ENCODE measurements at places on chromosomes 5 and 9. TPM values are rescaled to one million over a fixed set of nuclear protein-coding genes. Genes with fewer than 3 reads are reported as not detected.
A peak's percentile ranks its signal among the peaks of the same experiment; 100 is the strongest.

Gene C7
- total RNA-seq = not detected

Gene GRM6
- total RNA-seq = not detected

GRCh38 chr5:120372899-120373298, 91.2 kb upstream of the PRR16 start:
- DNase-seq = no peak
- no peaks in the 10 kb centered on the region for H3K27me3 ChIP-seq
- H3K4me1 ChIP-seq = no peaks in the 10 kb centered on the region
- H3K36me3 ChIP-seq = no peaks in the 10 kb centered on the region
- no peak overlapping the region for H3K27ac ChIP-seq

- H3K4me3 ChIP-seq = peak overlapping the region; percentile 22
- peaks cover 51% of the 10 kb centered on the region for H3K4me1 ChIP-seq
- H3K36me3 ChIP-seq = peaks cover 23% of the 10 kb centered on the region
- H3K27me3 ChIP-seq = no peaks in the 10 kb centered on the region
- no peak for DNase-seq
- peak overlapping the region; percentile 25 for H3K27ac ChIP-seq
Observed at GRCh38 chr5:102777099-102777498, 22.0 kb downstream of the PAM start.

DNA sequence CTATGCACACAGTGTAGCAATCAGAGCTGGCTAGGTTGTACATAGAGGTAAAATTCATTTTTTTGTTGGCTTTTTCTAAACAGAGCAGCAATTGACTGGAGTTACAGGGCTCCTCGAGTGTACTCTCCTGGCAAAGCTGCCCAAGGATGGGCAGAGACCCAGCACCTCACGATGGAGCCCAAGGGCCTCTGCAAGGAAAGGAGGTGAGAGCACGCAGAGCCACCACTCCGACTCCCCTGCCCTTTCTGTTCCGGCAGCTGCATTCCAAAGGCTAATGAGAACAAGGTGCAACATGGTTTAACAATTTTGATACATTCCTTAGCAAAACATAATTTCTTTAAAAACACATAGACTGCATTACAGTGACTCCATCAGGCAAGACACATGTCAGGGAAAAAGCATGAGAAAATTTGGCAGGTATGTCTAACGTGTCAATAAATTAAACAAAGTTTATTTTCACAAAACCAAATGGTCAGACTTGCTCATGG, 47.5 kb downstream of the SAXO1 start:
- no peaks in the 10 kb centered on the region for H3K36me3 ChIP-seq
- no peaks in the 10 kb centered on the region for H3K4me1 ChIP-seq

DNA sequence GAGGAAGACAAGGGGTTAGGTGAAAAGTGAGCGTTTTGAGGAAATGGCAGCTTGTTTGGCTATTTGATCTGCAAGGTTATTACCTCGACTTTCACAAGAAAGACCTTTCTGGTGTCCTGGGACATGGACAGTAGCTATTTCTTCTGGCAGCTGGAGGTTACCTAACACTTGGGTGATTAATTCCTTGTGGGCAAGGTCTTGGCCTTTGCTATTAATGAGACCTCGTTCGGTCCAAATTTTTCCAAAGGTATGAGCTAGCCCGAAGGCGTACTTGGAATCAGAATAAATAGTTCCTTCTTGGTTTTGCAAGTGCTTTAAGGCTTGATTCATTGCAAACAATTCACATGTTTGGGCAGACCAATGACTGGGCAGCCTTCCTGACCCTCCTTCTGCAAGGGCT, 4.9 kb downstream of the GTF3C5 start:
- peaks cover 14% of the 10 kb centered on the region for H3K36me3 ChIP-seq
- H3K27me3 ChIP-seq = no peaks in the 10 kb centered on the region
- no peak overlapping the region for H3K27ac ChIP-seq
- peaks cover 29% of the 10 kb centered on the region for H3K4me1 ChIP-seq
- no peak for DNase-seq

DNA sequence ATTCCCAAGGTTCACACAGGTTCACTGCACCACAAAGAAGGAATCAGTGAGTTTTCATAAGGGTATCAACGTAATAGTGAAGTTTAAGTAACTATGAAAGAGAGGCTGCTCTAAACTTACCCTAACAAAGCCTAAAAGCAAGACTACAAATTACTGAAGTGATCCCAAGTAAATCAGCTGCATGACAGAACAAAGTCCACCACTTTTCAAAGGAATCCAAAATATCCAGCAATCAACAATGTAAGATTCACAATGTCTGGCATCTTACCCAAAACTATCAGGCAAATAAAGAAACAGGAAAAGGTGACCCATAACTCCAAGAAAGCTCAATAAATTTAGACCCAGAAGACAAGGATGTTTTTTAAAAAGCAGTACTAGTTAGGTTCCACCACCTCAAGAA, 70.1 kb downstream of the GNAQ start:
- H3K36me3 ChIP-seq = peaks cover 3% of the 10 kb centered on the region
- H3K27me3 ChIP-seq = no peaks in the 10 kb centered on the region
- H3K27ac ChIP-seq = no peak overlapping the region
- no peak for DNase-seq
- no peak overlapping the region for H3K4me3 ChIP-seq

GRCh38 chr5:604391-604831, 7.7 kb upstream of the CEP72 start:
- H3K4me3 ChIP-seq = no peak overlapping the region
- peaks cover 7% of the 10 kb centered on the region for H3K4me1 ChIP-seq
- no peak overlapping the region for H3K27ac ChIP-seq
- H3K27me3 ChIP-seq = peaks cover 9% of the 10 kb centered on the region
- no peaks in the 10 kb centered on the region for H3K36me3 ChIP-seq

GRCh38 chr5:174755106-174755505, 30.7 kb downstream of the MSX2 start:
- no peak for DNase-seq
- no peaks in the 10 kb centered on the region for H3K36me3 ChIP-seq
- H3K27ac ChIP-seq = no peak overlapping the region

DNA sequence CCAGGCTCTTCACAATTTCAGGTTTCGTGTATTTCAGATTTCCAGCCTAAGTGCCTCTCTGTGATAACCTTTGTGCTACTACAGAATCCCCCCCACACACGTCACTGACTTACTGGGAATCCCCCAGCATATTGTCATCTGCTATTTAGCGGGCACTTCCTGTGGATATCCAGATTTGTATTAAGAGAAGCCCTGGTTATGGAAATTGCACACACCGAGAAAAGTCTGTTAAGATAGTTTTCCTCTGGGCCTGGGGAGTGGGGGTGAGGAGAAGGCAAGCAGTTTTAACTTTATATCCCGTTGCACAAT, 269.9 kb downstream of the MED10 start:
- no peaks in the 10 kb centered on the region for H3K4me1 ChIP-seq
- DNase-seq = no peak
- no peak overlapping the region for H3K4me3 ChIP-seq

GRCh38 chr9:129487658-129488483, 133.0 kb downstream of the C9orf50 start:
- H3K36me3 ChIP-seq = peaks cover 28% of the 10 kb centered on the region
- DNase-seq = peak; percentile 79
- H3K27ac ChIP-seq = peak overlapping the region; percentile 96
- H3K4me1 ChIP-seq = peaks cover 62% of the 10 kb centered on the region
- H3K4me3 ChIP-seq = peak overlapping the region; percentile 92

DNA sequence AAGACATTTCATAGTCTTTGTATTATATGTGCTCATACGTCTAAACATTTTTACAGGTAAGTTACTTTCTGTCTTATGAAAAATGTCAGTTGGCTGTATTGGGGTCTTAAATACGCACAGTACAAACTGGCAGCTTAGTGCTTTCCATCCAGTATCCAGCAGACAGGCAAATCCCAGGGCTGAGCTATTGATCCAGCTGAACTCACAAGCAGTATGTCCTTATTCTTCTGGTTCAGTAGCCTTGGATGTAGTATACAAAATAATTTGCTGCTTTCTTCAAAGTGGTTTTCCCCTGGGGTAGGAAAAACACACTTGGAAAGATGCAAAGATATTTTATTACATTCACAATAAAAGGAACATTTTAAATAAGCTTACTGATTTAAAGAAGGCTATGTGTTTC, 617.2 kb downstream of the NR2F1-AS1 start:
- DNase-seq = no peak
- H3K36me3 ChIP-seq = no peaks in the 10 kb centered on the region
- no peaks in the 10 kb centered on the region for H3K27me3 ChIP-seq
- H3K4me3 ChIP-seq = no peak overlapping the region
- H3K27ac ChIP-seq = no peak overlapping the region

DNA sequence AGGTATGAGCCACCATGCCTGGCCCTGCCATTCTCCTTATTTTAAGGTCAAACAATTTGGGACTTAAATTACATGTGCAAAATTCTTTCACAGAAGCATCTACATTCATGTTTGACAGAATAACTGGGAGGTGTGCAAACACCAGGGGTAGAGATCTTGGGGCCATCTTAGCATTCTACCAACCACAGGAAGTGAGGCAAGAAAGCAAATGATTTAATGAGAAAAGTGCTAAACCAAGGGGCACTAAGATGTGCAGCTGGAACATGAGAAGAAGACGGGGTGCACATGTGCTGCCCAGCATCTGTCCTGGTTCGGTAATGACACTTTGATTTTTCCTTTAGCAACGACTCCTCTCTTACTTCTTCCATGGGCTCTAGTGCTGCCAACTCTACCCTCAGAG, 1.2 kb upstream of the F12 start:
- H3K4me1 ChIP-seq = peaks cover 24% of the 10 kb centered on the region
- no peaks in the 10 kb centered on the region for H3K36me3 ChIP-seq
- no peak for DNase-seq
- H3K4me3 ChIP-seq = no peak overlapping the region
- H3K27me3 ChIP-seq = peaks cover 8% of the 10 kb centered on the region

Measured in activated CD4-positive, alpha-beta T cell treated with anti-CD3 and anti-CD28 coated beads, Interleukin-2, amount 10 ng/mL, durations not matched to agents 24 days and 14 days (primary cell).